ENCODE measurements at places on chromosomes 1 and 21. TPM values are rescaled to one million over a fixed set of nuclear protein-coding genes. Genes with fewer than 3 reads are reported as not detected.

DNA sequence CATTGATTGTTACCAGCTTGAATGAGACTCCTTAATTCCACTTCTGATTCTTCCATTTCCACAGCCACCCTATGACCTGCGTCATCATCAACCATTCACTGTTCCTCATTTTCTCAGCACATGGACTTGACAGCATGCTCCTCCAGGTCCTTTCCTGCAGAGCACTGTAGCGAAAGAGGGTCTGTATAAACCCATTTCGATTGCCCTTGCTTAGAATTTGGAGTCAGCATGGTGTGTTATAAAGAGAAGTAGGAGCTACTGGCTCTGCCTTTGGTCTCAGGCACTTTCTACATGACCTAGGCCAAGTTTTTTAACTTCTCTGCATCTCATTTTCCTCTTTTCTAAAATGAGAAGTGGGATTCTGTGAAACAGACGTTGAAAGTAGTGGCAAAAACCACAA lies 133.8 kb downstream of the AK5 start:
- DNase-seq: no peak

The GPR37L1 gene
- total RNA-seq: 0.24 TPM

The NBPF8 gene
- 6.0 TPM for total RNA-seq

GRCh38 chr21:33355996-33356395 lies 31.2 kb downstream of the IFNAR1 start:
- DNase-seq: no peak

The PTPN22 gene
- 3.1 TPM for total RNA-seq

- no peak for DNase-seq
These were observed 180.7 kb downstream of the MRPL39 start for GRCh38 chr21:25426580-25426979.

The NEGR1 gene
- total RNA-seq: 49.1 TPM

GRCh38 chr1:239575113-239575512 lies 188.7 kb downstream of the CHRM3 start:
- DNase-seq: no peak

DNA sequence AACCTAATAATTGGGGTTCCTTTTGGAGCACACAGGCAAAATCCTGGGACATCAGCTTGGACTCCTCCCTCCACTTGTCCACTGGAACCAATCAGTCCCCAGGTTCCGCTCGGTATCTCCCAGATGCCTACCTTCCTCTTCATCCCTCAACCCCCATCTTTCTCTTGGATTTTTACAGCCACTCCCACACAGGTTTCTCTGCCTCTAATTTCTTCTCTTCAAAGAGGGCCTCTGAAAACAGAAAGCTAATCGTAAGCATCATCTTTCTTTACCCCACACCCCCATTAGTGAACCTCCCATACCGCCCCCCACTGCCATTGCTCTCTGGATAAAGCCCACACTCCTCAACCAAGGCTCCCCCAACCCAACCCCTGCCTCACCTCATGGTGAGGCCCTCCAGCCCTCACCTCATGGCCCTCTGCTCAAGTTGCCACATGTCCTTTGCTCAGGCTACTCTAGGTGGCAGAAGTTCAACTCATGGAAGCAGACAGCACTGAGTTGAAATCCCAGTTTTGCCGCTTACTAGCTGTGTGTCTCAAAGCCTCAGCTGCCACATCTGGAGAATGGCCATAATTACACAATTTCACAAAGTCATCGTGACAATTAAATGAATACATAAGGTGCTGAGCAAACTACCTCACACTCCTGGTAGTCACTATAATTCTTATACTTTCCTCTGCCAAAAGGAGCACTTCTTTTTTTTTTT lies 18.1 kb upstream of the WASF2 start:
- DNase-seq: no peak

The GNAT2 gene
- not detected for total RNA-seq

The OVAAL gene
- total RNA-seq: 0.96 TPM

The MYOG gene
- 2.6 TPM for total RNA-seq

- DNase-seq: peak; percentile 70
These were observed 31.2 kb downstream of the CHD1L start for GRCh38 chr1:147273409-147274336.

DNA sequence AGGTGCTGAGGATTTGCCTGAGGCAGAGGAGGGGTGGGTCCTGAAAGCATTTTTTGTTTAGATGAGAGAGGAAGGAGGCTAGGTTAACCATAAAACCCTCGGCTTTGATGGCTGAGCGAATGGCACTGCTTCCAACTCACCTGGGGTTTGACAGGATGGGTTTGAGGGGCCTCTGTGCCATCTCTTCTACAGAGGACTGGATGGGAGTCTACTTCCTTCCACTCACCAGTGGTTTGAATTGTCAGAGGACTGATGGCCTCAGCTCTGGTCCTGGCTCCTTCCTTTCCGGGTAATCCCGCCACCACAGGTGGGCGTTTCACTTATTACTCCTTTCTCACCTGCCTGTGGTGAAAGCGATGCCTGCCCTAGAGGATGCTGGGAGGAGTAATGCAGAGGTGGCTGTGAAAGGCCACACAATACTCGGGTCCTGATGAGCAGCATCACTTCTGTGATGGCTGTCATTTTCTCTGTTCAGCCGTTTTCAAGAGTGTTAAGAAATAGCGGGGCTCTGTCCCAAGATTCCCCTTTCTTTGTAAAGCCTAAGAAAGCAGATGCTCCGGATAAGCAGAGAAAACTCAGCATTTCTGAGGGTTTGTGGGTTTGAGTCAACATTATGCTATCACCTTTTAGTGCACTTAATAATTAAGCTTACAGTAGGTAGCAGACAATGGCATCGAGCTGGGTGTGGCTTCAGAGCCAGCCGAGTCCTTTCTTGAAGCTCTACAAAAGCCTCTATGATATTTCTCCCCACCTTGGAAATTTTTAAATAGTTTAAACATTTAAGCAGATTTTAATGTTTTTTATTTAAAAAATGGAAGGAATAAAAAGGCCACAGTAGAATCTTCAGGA lies 220.7 kb downstream of the HLX start:
- DNase-seq: no peak

The C1orf21 gene
- 54.7 TPM for total RNA-seq

DNA sequence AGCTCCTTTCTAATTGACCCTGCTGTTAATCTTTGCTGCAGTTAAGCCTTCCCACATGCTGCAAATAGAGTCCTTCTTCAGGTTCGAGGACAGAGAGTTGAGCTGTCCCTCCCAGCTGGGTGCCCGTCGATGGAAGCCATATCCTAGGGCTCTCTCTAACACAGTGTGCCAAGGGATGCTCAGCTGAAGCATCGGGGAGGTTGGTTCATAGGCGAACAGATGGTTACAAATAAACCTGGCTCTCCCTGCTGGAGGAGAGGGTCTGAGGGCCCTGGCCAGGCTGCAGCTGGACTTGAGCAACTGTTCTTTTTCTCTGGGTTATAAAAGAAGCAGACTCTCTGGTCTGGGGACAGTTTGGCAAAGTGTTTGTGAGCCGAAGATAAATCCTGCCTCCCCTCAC lies 120.3 kb upstream of the C8B start:
- no peak for DNase-seq

- DNase-seq: no peak
These were observed 1.9 kb downstream of the ZBTB7B start for GRCh38 chr1:155004352-155005075.

GRCh38 chr1:89986020-89986419 lies 8.9 kb upstream of the ZNF326 start:
- DNase-seq: no peak

The SYT14 gene
- 3.9 TPM for total RNA-seq

GRCh38 chr1:200363264-200363933 lies 46.4 kb downstream of the ZNF281 start:
- DNase-seq: no peak

The ESRRG gene
- total RNA-seq: 5.8 TPM

GRCh38 chr1:119898530-119898929 lies 2.2 kb upstream of the ADAM30 start:
- no peak for DNase-seq

The SMG7 gene
- 27.2 TPM for total RNA-seq

The RHD gene
- not detected for total RNA-seq

The SVBP gene
- 38.3 TPM for total RNA-seq

The COA6 gene
- 2.9 TPM for total RNA-seq

- no peak for DNase-seq
These were observed 13.4 kb upstream of the NES start for GRCh38 chr1:156690675-156691036.

The CLDN17 gene
- not detected for total RNA-seq

- DNase-seq: no peak
These were observed 36.8 kb downstream of the CLCA1 start for GRCh38 chr1:86505564-86505902.

DNA sequence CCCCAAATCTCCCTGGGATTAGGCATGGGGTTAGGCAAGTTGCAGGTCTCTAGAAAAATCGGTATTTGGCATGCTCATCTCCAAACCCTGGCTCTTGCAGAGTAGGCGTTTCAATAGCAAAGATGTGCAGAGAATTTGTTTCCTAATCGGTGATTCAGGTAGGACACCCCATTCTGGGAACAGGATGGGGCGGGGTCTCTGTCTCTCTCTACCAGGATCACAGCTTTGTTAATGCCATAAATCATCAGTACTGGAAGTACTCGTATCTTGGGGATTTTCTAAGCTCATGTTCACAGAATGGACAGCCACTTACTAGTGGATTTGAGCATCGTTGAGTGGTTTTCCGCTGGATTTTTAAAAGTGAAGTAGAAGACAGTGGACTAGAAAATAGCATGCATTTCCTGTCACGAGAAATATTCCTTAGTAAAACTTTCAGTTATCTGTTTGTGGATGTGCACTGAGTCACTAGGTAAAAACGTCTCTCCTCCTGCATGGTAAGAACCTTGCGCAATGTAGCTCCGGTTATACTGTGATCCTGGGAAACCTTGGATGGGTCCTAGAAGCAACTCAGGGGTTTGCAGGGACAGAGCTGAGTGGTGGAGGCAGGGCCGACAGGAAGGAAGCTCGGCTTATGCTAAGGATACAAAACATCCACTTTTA lies 5.1 kb downstream of the TMEM51 start:
- DNase-seq: peak; percentile 34

The IFI6 gene
- 132 TPM for total RNA-seq

GRCh38 chr1:83495560-83495959 lies 503.4 kb downstream of the TTLL7 start:
- no peak for DNase-seq

GRCh38 chr1:29417147-29417858 lies 181.0 kb downstream of the PTPRU start:
- peak; percentile 13 for DNase-seq

The SOX13 gene
- total RNA-seq: 7.9 TPM

The PBX1 gene
- total RNA-seq: 119 TPM

DNA sequence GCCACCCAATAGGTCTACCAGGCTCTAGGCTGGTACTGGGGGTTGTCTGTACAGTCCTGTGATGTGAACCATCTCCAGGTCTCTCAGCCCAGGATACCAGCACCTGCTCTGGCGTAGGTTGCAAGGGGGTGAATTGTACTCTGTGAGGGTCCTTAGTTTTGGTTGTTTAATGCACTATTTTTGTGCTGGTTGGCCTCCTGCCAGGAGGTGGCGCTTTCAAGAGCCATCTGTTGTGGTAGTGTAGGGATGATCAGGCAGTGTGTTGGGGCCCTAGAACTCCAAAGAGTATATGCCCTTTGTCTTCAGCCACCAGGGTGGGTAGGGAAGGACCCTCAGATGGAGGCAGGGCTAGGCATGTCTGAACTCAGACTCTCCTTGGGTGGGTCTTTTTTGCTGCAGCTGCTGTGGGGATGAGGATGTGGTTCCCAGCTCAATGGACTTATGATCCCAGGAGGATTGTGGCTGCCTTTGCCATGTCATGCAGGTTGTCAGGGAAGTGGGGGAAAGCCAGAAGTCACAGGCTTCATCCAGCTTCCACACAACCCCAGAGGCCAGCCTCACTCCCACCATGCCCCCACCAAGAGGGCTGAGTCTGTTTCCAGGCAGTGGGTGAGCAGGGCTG lies 301.8 kb upstream of the CHRM3 start:
- DNase-seq: no peak

The CLCA1 gene
- total RNA-seq: 0.72 TPM

- DNase-seq: no peak
These were observed 200.6 kb downstream of the RGS7 start for GRCh38 chr1:241156231-241156965.

DNA sequence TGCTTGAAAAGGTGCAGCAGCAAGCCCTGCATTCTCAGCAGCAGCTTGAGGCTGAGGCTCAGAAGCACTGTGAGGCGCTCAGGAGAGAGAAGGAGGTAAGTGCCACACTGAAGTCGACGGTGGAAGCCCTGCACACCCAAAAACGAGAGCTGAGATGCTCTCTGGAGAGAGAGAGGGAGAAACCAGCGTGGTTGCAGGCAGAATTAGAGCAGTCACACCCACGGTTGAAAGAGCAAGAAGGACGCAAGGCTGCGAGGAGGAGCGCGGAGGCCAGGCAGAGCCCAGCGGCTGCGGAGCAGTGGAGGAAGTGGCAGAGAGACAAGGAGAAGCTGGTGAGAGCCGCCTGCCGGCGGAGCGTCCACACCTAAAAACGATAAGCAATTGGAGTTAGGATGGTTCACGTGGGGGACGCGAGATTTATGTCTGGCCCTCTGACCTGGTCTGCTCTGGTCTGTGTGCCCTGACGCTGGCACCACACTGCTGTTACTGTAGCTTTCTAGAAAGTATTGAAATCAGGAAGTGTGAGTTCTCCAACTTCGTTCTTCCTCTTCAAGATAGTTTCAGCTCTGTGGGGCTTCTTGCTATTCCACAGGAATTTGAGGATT lies 26.7 kb upstream of the DIP2A start:
- no peak for DNase-seq

DNA sequence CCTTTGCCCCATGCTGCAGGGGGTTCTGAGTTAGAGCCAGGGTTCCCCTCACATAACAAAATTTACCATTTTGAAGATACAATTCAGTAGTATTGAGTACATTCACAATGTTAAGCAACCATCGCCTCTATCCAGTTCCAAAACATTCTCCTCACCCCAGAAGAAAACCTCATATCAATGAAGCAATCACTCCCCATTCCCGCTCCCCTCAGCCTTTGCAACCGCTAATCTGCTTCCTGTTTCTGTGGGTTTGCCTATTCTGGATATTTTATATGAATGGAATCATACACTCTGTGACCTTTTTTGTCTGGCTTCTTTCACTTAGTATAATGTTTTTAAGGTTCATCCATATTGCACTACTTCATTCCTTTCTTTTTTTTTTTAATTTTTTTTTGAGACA lies 32.9 kb downstream of the SERINC2 start:
- no peak for DNase-seq

GRCh38 chr1:151266315-151266714 lies 11.8 kb downstream of the PSMD4 start:
- DNase-seq: no peak

The PM20D1 gene
- 1.4 TPM for total RNA-seq

- DNase-seq: no peak
These were observed 209.5 kb downstream of the RPS6KC1 start for GRCh38 chr1:213260311-213261075.

The RAB42 gene
- 7.0 TPM for total RNA-seq

The UBAP2L gene
- total RNA-seq: 31.8 TPM

- DNase-seq: no peak
These were observed 378.6 kb downstream of the RPS6KC1 start for GRCh38 chr1:213429642-213430041.

The KLHL21 gene
- total RNA-seq: 32.3 TPM

The DMRTA2 gene
- total RNA-seq: 0.24 TPM

The FCGR3A gene
- 26.2 TPM for total RNA-seq

- DNase-seq: no peak
These were observed 70.7 kb downstream of the MTR start for GRCh38 chr1:236865818-236866155.

- DNase-seq: peak; percentile 66
These were observed 34.6 kb upstream of the S100A7 start for GRCh38 chr1:153494976-153495535.

GRCh38 chr1:236494586-236495466 lies 29.0 kb upstream of the LGALS8 start:
- DNase-seq: peak; percentile 56
